ENCODE measurements at places on chromosomes 13 and 19.

DNA sequence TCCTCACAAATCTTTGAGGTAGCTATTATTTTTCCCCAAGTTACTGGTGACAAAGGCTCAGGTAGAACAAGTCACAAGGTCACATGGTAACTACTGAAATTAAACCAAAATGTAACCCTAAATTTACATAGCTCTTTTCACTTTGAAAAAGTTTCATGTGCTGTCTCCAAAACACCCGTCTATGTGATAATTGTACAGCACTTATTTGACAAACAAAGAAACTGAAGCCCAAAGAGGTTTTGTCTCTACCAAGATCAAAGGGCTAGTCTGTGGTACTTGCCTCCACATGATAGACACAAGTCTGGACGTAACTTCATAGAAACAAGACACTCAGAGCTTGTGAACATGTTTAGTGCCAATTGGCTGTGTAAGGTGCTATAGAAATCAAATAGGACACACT lies 108.3 kb downstream of the SACS start:
- DNase-seq, result no peak

DNA sequence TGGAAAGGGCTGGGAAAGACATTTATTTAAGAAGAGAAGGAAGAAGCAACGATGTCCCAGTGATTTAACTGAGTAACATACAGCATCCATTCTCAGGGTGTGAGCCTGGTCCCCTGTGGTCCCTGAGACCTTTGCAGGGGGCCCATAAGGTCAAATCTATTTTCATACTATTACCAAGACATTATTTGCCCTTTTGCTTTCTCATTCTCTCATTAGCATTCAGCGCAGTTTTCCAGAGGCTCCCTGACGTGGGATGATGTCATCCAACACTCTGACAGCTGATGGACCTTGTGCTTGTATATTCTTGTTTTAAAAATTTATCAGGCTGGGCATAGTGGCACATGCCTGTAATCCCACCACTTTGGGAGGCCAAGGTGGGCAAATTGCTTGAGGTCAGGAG lies 18.3 kb upstream of the HNRNPUL1 start:
- DNase-seq, result no peak

DNA sequence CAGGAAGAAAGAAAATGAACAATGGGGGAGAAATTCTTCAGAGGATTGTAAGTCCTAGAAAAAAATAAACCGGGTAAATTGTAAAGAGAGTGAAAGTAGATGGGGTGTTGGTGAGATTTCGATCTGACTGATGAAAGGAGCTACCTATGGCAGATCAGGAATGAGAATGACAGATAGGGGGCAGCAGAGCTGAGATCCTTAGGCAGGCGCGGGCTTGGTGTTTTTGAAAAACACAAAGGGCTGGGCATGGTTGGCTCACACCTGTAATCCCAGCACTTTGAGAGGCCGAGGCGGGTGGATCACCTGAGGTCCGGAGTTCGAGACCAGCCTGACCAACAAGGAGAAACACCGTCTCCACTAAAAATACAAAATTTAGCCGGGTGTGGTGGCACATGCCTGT lies 1468.6 kb upstream of the SLC10A2 start:
- no peak for DNase-seq

- no peak for DNase-seq
Measured at GRCh38 chr19:51816711-51817110, 21.8 kb downstream of the FPR3 start.

GRCh38 chr13:42116225-42116624 lies 67.8 kb downstream of the DGKH start:
- DNase-seq, result no peak

All from SW 1271 (cell line).